Stimulated activated CD8-positive, alpha-beta memory T cell treated with anti-CD3 and anti-CD28 coated beads, Interleukin-4, amount 100 ng/mL, for 1 hour (primary cell): ENCODE measurements at places on chromosomes 6 and 20.

DNA sequence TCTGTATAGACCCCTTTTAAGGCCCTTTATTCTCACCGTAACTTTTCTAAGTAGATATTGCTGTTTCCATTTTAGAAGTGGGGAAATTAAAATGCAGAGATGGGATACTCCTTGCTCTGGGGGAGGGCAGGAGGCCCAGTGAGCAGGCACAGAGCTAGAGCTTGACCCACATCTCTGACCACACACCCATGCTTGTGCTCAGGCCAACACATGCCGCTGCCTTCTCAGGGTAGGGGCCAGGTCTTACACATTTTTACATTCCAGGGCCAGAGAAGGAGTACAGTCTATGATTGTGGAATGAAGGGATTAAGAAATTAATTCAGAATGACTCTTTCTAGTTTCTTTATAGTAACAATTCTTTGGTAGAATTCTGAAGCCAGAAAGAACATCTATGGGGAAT is 104.8 kb downstream of the SOBP start:
- no peak for DNase-seq

GRCh38 chr6:122798099-122798641 is 9.1 kb downstream of the SMPDL3A start:
- DNase-seq = no peak

GRCh38 chr6:24966381-24966780 is 30.6 kb upstream of the RIPOR2 start:
- no peak for DNase-seq

GRCh38 chr6:140462453-140463311 is 1088.2 kb upstream of the CITED2 start:
- no peak for DNase-seq

DNA sequence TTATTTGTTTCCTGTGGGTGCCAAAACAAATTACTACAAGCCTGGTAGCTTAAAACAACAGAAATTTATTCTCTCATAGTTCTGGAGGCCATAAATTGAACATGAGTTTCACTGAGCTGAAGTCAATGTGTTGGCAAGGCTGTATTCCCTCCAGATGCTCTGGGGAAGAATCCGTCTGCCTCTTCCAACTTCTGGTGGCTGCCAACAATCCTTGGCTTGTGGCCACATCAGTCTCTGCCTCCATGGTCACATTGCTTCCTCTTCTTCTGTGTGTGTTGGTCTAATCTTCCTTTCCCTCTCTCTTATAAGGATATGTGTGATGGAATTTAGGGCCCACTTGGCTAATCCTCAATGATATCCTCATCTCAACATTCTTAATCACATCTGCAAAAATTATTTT is 92.8 kb upstream of the EPB41L1 start:
- DNase-seq = no peak
